Activated B cell treated with CpG ODN at 0.5 μM for 24 hours (primary cell): ENCODE measurements at places on chromosomes 7 and 10. TPM values are rescaled to one million over a fixed set of nuclear protein-coding genes. Genes with fewer than 3 reads are reported as not detected.

GRCh38 chr7:101743995-101744360 lies 73.4 kb upstream of the CUX1 start:
- DNase-seq, result no peak

DNA sequence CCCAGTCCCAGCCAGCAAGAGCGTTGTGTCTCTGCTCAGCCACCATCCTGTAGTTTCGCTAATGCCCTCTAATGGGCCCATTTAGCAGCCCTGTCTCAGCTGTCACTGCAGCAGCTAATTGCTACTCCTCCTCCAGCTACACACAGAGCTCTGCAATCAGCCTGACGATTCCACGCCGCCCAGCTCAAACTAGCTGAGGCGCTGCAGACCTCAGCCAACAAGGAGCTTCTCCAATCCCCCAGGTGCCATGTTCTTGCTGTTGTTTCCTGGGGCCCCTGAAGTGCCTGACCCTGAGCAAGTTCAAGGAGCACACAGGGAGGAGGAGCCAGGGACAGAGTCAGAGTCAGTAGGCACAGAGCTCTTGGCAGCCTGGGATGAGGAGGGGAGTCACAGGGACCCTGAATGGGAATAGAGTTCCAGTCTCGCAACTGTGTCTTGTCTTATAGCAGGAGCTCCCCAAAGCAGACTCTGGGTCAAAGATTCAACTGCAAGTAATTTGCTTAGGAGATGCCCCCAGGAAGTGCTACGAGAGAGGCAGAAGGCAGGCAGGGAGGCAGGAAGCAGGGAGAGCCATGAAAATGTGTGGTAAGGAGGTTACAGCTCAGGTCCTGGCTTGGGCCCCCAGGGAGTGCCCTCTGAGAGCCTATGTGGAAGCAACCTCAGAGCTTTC lies 135.8 kb upstream of the UNC5B start:
- peak; percentile 7 for DNase-seq

GRCh38 chr10:48710647-48711275 lies 26.1 kb downstream of the WDFY4 start:
- DNase-seq, result no peak

GRCh38 chr7:48130658-48131108 lies 40.6 kb upstream of the ABCA13 start:
- no peak for DNase-seq

DNA sequence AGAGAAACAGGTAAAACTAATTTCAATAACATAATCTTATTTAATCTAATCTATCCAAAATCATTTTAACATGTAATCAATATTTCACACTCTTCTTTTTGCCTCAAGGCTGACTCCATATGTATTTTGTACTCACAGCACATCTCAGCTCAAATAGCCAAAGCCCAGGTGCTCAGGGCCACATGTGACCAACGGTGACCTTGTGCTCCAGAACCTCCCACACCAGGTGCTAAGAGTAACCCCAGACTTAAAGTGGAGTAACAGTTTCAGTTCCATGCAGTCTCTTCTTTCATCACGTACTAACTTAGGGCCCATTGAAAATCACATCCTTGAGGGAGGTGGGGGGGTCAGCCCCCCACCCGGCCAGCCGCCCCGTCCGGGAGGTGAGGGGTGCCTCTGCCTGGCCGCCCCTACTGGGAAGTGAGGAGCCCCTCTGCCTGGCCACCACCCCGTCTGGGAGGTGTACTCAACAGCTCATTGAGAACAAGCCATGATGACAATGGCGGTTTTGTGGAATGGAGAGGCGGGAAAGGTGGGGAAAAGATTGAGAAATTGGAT lies 47.3 kb downstream of the NCAPG2 start:
- DNase-seq, result no peak

DNA sequence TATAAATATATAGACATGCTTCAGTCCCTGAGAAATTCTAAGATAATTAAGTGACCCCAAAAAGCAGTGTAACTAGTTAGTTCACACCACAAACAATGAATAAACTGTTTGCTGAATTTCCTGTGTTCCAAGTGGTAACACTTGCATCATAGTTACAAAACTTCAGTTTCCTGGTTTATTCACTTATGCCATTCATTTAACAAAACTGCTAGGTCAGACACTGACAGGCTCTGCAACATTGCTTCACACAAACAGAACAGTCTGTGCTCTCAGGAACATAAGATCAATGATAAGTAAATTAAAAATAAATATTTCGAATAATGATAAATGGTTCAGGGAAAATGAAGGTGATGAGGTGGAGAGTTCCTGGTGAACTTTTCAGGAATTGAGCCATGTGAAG lies 133.3 kb upstream of the NAMPT start:
- no peak for DNase-seq

DNA sequence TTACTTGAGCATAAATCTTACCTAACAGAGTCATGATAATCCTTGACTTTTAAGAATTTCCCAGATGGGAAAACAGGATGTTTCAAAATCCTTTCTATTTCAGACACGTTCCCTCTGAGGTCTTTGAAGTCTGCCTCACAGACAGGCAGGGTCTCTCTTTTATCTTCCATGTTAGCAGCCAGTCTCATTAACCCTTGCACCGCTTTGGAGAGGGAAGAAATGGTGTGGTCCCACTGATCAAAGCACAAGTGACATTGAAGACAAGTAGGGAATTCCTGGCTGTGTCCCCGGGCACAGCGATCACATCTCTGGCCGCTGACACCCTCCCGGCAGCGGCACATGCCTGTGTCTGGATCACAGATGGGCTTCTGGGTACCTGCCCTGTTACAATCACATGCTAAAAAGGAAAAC lies 52.7 kb upstream of the LAMB1 start:
- no peak for DNase-seq

GRCh38 chr10:5544216-5544805 lies 19.6 kb downstream of the CALML3 start:
- DNase-seq, result no peak

GRCh38 chr10:69372126-69372980 lies 44.4 kb downstream of the TACR2 start:
- DNase-seq, result no peak

- no peak for DNase-seq
Observed at GRCh38 chr7:30464231-30464671, 14.3 kb downstream of the NOD1 start.

GRCh38 chr10:69479240-69480067 lies 28.2 kb downstream of the TSPAN15 start:
- no peak for DNase-seq

DNA sequence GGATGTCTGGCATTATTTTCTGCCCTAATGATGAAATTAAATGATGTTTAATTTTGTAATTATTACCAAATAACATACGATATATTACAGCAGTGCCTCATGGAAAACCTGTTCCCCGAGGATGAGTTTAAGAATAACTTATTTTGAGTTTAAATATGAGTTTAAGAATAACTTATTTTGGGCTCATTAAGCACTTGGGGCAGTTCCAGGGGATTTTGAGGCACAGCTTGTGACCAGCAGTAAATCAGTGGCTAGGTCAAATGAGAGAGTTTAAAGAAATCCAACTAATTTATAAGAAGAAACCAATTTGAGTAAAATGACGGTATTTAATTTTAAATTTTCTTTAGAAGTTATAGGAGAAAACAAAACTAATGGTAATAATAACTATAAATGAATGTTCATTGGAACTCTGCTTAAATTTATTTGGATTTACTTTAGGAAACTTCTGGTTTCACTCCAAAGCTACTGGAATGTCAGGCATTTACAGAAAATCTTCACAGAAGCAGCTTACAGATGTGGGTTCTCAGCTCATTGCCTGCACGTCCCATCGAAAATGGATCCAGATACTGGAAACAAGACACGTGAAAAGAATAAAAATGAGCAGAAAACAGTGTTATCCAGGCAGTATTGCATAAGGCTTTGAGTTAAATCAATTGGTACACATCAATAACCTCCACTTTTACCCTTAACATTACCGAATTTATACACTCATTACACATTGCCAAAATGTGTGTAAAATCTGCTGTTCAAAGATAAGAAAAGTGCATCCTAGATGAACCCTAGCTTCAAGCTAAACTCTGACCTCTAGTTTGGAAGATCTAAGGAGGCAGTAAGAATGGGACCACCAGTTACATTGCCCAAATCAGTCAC lies 784.5 kb upstream of the IGFBP3 start:
- no peak for DNase-seq

GRCh38 chr7:158422887-158423560 lies 164.6 kb downstream of the PTPRN2 start:
- DNase-seq, result no peak

DNA sequence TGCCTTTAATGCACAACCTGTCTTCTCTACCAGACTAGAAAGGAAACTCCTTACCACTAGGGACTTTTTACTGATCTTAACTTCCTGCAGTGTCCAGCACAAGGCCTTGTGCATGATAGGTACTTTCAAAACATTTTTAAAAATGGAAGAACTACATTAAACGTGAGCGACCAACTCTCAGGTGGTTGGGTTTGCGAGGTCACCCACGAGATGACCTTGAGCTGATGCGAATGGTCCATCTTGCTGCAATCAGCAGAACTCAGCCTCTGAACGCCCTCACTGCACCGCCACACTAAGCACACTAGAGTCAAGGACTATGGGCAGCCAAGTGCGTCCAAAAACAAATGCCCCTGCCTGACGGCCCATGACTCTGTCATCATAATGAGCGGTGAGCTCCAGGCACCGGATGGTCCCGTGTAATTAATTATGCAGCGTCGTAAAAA lies 34.9 kb upstream of the PTF1A start:
- no peak for DNase-seq

- DNase-seq, result no peak
Observed at GRCh38 chr7:129163875-129164544, 19.5 kb downstream of the TSPAN33 start.

ZNF365 gene
- total RNA-seq, result not detected in 2 replicates

POP7 gene
- 21.5 and 21.7 TPM in 2 replicates for total RNA-seq

XRCC2 gene
- 1.7 and 2.3 TPM in 2 replicates for total RNA-seq

SAMD9L gene
- 34.1 and 43.3 TPM in 2 replicates for total RNA-seq

OR2A12 gene
- total RNA-seq, result not detected in 2 replicates

CAV2 gene
- total RNA-seq, result not detected in 2 replicates

LRRD1 gene
- total RNA-seq, result not detected in 2 replicates

VWA2 gene
- total RNA-seq, result not detected in 2 replicates

DNAJC1 gene
- total RNA-seq, result 9.2 and 10.9 TPM in 2 replicates

MBLAC1 gene
- total RNA-seq, result 1.9 and 2.2 TPM in 2 replicates
